NCI-H1930 (cell line): ENCODE measurements at places on chromosomes 11 and 22.

- no peak for DNase-seq
Measured at GRCh38 chr11:95586155-95586554, 203.4 kb downstream of the FAM76B start.

- peak; percentile 46 for DNase-seq
Measured at GRCh38 chr11:63915961-63916836, 765 bp downstream of the RCOR2 start.

GRCh38 chr11:20041499-20041898 is 118.8 kb downstream of the DBX1 start:
- no peak for DNase-seq

DNA sequence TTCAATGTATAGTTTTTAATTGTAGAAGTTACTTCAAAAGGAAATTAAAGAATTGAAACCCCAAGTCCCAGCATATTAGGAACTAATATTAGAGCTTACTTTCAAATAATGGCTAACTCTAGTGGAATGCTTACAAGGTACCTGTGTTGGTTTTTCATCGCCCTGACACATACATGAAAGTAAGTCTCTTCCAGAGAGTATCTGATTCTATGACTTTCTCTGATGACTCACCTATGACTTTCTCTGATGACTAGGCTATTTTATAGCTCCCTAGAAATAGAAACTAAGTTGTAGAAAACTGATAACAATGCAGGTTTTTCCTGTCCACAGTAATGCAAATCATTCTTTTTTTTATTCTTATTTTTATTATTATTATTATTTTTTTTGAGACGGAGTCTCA is 33.6 kb upstream of the MMP7 start:
- DNase-seq: no peak

- DNase-seq: no peak
Measured at GRCh38 chr11:15114501-15115475, at the start of gene INSC. Gene INSC (plus strand): TSS chr11:15114923. CDS start chr11:15149175, 34,252 bp downstream.

GRCh38 chr11:69919659-69920344 is 100.6 kb upstream of the FGF3 start:
- no peak for DNase-seq
